ENCODE measurements at places on chromosomes 13 and 19.

DNA sequence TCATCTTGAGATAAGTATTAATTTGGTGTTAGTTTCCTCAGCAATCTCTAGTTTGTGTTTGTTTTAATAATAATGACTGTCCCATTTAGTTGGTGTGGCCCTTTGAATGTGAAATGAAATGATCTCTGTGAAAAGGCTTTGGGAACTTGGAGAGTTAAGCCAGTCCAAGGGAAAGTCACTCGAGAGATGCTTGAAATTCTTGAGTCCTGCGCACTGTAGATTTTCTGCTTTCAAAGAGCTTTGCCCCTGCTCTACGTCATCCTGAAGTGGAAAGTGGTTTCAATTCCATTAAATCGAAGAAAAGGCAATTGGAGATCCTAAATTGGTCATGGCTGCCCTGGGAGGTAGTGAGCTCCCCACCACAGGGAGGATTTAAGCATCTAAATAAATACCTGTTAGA is 403.8 kb downstream of the ZNF536 start:
- DNase-seq = no peak

DNA sequence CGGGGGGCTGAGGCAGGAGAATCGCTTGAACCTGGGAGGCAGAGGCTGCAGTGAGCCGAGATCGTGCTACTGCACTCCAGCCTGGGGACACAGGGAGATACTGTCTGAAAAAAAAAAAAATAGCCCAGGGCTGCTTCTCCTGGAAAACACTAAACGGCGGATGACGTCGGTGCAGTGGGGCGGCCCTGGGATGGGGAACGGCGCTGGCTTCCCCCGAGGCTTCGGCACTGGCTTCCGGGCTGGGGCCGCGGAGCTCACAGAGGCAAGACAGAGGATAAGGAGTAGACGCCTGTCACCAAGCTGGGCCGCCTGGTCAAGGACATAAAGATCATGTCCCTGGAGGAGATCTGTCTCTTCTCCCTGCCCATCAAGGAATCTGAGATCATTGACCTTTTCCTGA is 5.0 kb downstream of the PRSS57 start:
- no peak for DNase-seq

DNA sequence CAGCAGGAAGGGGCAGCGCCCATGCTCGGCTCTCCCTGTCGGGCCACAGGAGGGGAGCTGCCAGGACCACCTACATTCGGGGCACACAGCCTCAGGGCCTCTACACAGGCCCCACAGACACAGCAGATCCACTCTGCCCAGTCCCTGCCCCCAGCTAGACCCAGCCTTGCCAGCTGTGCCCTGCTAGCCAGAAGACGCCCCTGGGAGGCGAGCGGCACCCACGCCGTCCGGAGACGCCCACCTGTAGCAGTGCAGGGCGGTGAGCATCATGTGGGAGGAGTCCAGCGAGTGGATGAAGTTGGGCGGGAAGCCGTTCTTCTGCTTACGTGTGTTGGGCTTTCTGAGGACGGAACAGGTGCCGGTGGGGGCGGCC is 15.1 kb downstream of the POLRMT start:
- DNase-seq = no peak

DNA sequence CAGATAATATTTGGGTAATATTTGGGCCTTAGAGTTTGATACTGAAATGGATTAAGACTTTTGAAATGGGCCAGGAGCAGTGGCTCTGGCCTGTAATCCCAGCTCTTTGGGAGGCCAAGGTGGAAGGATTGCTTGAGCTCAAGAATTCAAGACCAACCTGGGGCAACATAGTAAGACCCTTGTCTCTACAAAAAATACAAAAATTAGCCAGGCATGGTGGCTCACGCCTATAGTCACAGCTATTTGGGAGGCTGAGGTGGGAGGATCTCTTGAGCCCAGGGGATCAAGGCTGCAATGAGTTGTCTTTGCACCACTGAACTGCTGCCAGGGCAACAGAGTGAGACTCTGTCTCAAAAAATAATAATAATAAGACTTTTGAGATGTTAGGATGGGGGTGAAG is 926 bp upstream of the ZNF836 start:
- DNase-seq = no peak

GRCh38 chr13:36520111-36520510 is 87.8 kb downstream of the CCNA1 start:
- DNase-seq = no peak

DNA sequence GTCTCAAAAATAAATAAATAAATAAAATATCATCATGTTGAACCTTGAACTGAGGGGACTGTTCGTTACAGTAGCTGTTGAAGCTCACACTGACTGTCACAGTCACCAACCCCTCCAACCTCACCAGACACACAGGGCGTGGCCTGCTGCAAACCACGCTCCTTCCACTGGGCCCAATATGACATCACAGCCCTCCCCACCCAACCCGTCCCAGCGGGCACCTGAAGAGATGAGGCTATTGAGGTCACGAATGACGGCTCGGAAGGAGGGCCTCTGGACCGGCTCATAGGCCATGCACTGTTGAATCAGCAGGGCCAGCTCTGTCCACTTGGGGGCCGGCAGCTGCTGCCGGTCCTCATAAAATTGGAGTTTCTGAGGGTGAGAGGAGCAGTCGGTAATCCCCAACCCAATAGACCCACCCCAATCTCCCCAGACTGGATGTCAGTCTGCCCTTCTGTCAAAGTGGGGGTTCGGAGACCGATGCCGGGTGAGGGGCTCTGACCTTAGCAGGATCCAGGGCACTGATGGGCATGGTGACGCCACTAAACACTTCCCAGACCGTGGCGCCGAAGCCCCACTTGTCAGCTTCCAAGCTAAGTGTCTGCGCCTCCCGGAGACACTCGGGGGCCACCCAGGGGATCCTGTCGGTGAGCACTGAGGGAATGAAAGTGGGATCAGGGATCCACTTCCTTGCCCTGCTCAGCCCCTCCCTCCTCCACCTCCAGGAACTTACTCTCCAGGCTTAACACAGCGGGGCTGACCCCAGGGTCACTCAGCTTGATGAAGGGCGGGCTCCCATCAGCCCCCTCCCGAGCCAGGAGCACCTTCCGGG is 13.2 kb downstream of the JAK3 start:
- DNase-seq = no peak

- no peak for DNase-seq
These were observed 18.1 kb upstream of the LRP3 start for GRCh38 chr19:33175886-33176669.

GRCh38 chr19:44748426-44749254 is at the start of gene BCL3:
TSS of gene BCL3 (plus strand) at chr19:44748708. CDS start at chr19:44748791, 83 bp downstream.
- no peak for DNase-seq

DNA sequence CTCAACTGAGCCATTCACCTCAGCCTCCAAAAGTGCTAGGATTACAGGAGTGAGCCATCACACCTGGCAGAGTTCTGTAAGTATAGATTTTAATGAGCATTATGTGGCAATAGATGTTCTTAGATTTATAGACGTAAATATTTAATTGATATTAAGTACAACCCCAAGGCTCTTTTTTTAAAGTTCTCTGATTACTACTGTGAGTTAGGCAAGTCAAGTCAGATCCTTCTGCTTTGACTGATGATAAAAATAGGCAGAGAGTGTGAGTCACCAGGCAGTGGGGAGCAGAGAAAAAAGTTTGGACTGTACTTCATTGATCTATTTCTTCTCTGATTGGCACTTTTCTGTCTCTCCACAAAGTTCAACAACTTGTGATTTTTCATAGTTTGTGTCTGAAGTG is 1379.9 kb downstream of the UQCRFS1 start:
- DNase-seq = no peak

DNA sequence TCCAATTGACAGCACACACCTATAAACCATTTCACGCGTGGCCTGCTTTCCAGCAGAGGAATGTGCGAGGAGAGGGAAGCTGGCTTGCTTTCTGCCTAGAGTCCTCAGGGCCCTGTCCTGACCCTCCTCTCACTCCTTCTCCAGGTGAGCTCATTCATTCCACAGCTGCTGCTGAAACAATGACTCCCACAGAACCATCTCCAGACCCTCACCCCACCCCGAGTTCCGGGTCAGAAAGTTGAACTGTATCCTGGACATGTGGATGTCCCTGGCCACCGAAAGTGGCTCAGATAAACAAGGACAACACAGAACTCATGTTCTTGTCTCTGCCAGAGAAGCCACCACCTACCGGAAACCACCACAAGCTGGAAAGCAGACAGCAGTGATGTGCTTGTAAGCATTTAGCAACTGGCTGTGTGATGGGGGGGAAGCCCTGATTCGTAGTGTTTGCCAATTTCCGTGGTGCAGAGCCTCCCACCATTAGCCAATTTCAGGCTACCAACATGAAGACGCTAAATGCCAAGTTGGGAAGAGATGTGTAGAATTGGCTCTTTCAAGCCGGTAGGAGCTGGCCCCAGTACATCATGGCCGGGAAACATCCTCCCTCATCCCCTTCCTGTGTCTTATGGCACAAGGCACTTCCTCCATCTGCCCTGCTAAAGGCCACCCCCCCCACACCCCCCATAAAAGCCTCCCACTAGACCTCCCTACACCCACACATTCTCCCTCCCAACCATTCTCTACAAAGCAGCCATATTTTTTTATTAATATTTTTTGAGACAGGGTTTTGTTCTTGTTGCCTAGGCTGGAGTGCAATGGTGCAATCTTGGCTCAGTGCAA is 5.0 kb downstream of the SYCE2 start:
- no peak for DNase-seq

- DNase-seq = no peak
These were observed 35.3 kb upstream of the AMER2 start for GRCh38 chr13:25207291-25207810.

DNA sequence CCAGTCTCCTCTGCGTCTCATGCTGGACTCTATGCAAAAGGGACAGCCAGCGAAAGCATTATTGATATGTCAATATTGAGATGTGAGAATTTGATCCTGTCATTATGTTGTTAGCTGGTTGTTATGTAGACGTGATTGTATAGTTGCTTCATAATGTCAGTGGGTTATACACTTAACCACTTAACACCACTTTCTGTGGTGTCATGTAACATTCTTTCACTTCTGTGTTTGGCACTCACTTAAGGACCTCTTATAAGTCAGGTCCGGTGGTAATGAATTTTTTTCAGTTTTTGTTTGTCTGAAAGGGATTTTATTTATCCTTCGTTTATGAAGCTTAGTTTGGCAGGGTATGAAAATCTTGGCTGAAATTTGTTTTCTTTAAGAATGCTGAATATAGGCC is 7.1 kb upstream of the SIGLEC7 start:
- DNase-seq = no peak

- peak; percentile 22 for DNase-seq
These were observed 57.0 kb downstream of the NUFIP1 start for GRCh38 chr13:44932171-44932849.

DNA sequence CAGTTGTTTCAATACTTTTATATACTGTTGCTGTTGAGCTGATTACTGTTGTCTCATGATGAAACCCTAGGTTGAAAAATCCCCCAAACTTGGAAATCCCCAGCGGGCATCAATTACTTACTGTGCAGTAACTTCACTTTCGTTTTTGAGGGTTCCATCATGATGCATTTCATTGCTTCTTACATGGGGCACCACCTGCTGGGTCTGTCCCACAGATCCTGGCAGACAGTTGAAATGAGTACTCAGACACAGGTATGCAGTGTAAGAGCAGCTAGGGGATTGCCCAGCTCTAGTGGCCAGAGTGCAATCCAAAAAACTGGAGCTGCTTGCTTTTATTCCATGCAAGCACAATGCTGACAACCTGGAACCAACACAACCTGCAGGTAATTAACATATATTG is 132.5 kb upstream of the ZNF91 start:
- DNase-seq = no peak

GRCh38 chr13:74596691-74597090 is 462.5 kb upstream of the KLF12 start:
- no peak for DNase-seq

DNA sequence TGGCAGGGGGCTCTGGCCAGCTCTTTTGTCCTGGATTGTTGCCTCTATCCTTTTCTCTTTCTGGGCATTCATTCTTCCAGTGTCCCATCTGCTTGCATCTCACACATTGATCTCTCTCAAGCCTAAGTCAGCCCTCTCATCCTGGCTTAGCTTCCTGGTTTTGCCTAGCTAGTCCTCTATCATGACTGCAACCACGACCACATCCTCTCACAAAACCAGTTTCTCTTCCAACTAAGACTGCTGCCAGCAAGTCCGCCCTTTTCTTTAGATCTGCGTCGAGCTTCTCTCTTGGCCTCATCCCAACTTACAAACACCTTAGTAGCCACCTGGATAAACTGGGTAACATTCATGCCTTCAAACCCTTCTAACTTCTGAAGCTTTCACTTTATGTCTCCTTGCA is 212.2 kb upstream of the HTR2A start:
- DNase-seq = no peak

DNA sequence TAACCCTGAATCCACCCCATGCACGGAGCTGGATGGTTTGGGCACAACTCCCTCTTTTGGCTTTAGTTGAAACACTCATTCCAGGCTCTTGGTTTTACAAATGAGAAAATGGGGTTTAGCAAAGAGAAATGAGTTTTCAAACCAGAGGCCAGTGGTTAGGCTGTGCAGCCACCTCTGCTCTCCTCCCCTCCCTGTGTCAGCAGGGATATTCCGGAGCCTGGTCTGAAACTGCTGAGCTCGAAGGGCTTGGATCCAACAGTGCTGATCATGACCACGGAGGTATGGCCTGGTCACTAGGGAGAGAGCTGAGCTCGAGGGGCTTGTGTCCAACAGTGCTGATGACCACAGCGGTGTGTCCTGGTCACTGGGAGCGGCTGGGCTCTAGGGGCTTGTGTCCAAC is 41.5 kb downstream of the ZNF787 start:
- DNase-seq = no peak

DNA sequence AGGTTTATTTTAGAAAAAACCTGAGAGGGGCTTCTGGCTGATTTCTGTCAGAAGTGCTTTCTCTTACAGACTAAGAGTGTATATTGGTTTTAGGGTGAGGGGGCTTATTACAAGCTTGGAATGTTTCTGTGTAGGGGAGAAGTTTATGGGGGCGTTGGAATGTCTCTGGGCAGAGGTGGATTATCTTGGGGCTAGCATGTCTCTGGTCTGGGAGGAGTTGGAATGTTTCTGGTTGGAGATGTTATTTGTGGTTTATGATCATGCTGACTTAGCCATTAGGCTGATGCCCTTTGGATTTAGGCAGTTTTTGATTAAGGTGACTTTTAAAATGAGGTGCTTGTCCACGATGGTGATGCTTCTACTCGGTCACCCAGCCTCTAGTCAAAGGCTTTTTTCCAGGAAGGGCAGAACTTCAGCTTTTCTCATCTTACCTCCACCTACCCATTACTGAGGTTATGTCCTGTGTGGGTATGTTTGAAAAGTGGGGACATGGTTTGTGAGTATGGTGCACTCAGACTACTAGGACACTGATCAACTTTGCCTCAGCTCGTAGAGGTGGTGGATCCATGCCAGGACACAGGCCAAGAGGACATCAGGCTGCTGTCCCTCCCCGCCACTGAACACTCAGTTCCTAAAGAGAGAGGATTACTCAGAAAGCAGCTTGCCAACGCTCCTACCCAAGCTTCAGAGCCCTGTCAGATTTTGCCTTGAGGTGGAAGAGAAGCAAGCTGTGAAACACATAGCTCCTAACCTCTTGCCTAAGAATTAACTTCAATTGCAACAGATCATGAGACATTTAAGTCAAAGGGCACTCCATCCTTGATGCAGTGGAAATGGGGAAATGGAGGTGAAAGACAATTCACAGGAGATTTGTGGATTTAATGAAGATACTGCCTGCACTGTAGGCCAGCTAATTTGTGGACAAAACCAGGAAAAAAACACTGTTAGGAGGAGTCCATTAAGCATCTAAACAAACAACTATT is 63.6 kb downstream of the ZNF44 start:
- DNase-seq = no peak

GRCh38 chr13:113672002-113672651 is 5.1 kb downstream of the GRK1 start:
- DNase-seq = no peak

GRCh38 chr19:19004144-19004543 is 29.2 kb downstream of the SUGP2 start:
- no peak for DNase-seq
